ENCODE measurements at places on chromosomes 2 and 18.

DNA sequence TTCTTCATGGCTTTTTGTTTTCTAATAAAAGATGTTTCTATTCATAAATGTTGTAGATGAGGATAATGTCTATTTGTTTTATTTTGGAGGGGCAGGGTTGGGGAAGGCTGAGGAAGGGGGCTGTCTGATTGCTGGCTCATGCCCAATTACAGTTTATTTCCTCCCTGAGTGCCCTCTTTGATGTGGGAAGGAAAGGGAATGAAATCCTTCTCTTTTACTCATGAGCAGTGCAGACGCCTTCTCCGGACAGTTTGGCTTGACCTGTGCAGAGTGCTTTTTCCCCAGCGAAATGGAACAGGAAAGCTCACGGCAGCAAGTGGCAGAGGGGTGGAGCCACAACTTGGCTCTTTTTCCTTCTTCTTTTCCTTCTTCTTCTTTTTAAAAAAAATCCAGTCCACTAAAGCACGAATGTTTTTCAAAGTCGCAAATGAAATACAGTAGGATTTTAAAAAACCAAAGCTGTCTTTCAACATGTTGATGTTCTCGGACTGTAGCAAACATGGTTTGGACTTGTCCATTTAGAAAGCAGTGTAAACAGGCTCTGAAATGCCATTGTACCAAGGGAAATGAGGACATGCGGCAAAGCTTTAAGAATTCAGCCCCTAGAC, 34.5 kb downstream of the RAB31 start:
- DNase-seq: no peak

- no peak for DNase-seq
Measured at GRCh38 chr2:151197184-151198108, 64.2 kb downstream of the RBM43 start.

DNA sequence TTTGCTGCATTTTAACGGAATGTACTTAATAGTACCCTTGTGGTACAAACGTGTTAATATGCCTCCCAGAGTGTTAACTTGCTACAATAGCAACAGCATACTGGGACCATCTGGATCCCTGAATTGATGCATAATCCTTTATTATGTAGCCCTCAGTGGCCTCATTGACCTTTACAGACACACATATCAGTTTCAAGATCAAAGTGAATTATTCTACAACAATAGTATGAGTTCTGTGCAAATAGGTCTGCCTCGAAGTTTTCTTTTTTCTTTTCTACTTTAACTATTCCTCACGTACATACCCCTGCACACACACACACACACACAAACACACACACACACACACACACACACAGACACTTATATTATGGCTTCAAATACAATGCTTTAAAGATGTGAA, 1622.1 kb downstream of the LRP1B start:
- DNase-seq: no peak

- DNase-seq: no peak
Measured at GRCh38 chr2:200461846-200462710, 47.8 kb downstream of the KCTD18 start.

DNA sequence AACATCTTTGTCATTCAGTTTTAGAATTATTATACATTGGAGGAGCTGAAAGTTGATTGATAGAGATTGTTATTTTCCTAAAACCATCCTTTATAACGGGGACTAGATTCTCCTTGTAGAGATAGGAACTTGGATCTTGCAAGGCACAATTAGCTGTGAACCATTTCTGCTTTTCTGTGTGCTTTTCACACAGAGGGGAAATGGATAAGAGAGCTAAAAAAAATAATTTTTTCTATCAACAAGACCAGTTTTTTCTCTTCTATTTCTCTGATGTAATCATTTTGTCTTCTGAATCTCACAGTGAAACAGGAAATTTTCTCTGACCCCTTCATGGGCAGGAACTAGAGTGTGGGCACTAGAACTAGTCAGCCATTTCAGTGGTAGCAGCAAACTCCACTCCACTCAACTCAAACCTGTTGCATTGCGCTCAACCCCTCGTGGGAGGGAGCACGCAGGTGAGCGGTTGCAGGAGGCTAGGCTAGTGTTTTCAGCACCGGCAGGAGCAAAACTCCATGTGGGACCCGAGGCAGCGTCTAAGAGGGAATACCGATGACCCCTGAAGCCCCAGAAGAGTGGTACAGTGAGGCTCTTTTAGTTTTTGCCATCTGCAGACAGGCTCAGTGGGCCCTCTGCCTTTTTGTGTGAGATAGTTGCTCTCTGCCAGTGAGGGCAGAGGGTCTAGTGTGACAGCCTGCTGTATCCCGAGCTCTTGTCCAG, 24.0 kb upstream of the SLC39A10 start:
- DNase-seq: no peak

GRCh38 chr2:214575030-214575429, 164.2 kb downstream of the VWC2L start:
- no peak for DNase-seq

GRCh38 chr2:216871333-216871934, 11.6 kb upstream of the TNP1 start:
- DNase-seq: no peak

GRCh38 chr2:8540552-8541055, 141.3 kb upstream of the ID2 start:
- DNase-seq: no peak
